ENCODE measurements at places on chromosomes 1 and 21.

- no peak for DNase-seq
These were observed 5.5 kb upstream of the PADI1 start for GRCh38 chr1:17199267-17200044.

- DNase-seq, result no peak
These were observed 24.8 kb downstream of the RAB4A start for GRCh38 chr1:229295745-229296144.

- no peak for DNase-seq
These were observed 57.0 kb downstream of the VPS26C start for GRCh38 chr21:37210130-37210529.

- no peak for DNase-seq
These were observed at the start of gene NCF2 for GRCh38 chr1:183590244-183591191. NCF2 (minus strand) TSS chr1:183590459; CDS start chr1:183590329, 130 bp downstream.

GRCh38 chr1:197207081-197207480 is 60.6 kb upstream of the ASPM start:
- DNase-seq, result no peak

DNA sequence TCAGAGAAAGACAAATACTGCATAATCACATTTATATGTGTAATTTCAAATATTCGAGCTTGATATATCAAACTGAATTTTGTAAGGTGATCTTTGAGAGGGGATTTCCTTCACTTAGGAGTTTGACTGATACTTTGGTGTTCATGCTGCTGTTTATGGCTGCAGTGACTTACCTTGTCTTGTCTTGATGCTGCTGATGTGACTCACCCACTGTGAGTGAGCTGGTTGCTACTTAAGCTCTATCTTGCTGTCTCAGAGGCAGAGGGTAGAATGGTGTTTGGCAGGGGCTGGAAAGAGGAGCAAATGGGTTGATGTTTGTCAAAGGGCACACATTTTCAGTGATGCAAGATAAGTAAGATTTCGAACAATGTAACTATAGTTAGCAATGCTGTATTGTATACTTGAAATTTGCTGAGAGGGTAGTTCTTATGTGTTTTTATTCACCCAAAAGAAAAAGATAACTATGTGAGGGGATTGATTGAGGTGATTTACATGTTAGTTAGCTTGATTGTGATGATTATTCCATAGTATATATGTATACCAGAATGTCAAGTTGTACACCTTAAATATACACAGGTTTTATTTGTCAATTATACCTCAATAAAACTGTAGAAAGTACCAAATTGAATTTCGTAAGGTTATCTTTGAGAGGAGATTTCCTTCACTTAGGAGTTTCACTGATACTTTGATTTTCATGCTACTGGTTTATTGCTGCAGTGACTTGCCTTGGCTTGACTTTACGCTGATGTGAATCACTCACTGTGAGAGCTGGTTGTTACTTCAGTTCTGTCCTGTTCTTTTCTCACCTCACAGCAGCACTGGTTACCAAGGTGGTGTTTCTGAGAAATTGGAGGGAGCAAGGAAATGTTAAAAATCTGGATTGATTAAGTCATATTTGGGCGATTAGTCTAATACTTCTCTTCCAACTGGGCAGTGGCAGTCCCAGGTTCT is 94.5 kb upstream of the SLC5A9 start:
- DNase-seq, result no peak

DNA sequence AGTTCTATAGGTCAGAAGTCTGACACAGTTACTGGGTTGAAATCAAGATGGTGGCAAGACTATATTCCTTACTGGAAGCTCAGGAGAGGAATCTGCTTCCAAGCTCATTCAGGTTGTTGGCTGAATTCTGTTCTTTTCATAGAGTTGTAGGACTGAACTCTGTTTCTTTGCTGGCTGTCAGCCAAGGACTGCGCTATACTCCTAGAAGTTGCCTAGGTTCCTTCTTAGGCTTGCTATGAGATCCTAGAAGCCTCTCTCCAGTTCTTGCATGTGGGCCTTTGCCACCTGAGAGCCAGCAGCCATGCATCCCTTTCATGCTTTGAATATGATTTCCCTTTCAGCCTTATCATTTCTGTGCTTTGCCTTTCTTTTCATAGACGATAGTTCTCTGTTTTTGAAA is 176.4 kb downstream of the RPS6KC1 start:
- DNase-seq, result no peak
